ENCODE measurements at places on chromosomes 7 and 10.
A peak's percentile ranks its signal among the peaks of the same experiment; 100 is the strongest.

DNA sequence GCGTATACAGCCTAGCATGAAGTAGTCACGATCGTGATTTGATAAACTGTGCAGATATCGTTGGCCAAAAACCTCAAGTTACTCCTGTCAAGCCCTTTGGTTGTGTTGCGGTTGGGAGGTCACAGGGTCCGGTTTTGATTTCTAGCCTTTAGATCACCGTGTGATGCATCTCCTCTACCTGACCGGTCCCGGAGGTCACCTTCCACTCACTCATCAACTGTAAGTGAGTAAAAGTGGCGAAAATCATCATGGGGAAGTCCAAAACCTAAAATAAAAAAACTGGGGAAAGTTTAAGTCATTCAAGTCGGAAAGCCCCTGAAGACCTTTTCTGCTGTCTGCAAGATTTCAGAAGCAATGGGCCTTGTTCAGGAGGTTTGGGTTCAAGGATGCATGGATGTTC is 62.8 kb downstream of the ADARB2 start:
- DNase-seq: no peak

- DNase-seq: no peak
Observed at GRCh38 chr10:67923551-67923950, 39.1 kb downstream of the SIRT1 start.

- no peak for DNase-seq
Observed at GRCh38 chr10:69069090-69070042, 18.5 kb upstream of the SRGN start.

- DNase-seq: peak; percentile 61
Observed at GRCh38 chr7:99422186-99422585, 13.4 kb downstream of the BUD31 start.

GRCh38 chr10:110007701-110008517 is at the start of gene ADD3:
Gene ADD3 (plus strand): TSS chr10:110007984. CDS start chr10:110100654, 92,670 bp downstream.
- DNase-seq: peak; percentile 95

DNA sequence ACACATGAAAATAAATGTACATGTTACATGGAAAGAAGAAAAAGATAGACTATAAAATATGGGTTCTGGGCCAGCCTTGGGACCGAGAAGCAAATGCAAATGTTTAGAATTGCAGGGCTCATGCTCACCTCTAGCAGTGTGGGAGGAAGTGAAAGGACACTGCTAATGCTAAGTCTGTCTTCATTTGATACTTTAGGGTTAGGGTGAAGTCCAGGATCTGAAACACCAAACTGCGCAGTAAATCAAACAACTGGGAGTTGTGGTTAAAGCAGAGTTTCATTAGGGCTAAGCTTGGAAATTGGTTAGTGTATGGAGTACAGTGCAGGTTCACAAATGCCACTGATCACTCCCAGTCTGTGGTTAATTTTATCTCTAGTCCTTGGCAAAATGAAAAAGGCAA is 73.2 kb upstream of the PDK4 start:
- DNase-seq: no peak

- DNase-seq: no peak
Observed at GRCh38 chr10:71663311-71663710, 56.3 kb downstream of the C10orf105 start.

GRCh38 chr10:72472306-72472705 is 117.6 kb upstream of the DNAJB12 start:
- DNase-seq: no peak

- no peak for DNase-seq
Observed at GRCh38 chr7:97430006-97430405, 301.9 kb upstream of the TAC1 start.

GRCh38 chr10:131173484-131174210 is 137.9 kb downstream of the TCERG1L start:
- DNase-seq: no peak

GRCh38 chr10:103149991-103150622 is 43.0 kb downstream of the NT5C2 start:
- no peak for DNase-seq

- DNase-seq: no peak
Observed at GRCh38 chr7:20326342-20326741, 4.4 kb upstream of the ITGB8 start.

DNA sequence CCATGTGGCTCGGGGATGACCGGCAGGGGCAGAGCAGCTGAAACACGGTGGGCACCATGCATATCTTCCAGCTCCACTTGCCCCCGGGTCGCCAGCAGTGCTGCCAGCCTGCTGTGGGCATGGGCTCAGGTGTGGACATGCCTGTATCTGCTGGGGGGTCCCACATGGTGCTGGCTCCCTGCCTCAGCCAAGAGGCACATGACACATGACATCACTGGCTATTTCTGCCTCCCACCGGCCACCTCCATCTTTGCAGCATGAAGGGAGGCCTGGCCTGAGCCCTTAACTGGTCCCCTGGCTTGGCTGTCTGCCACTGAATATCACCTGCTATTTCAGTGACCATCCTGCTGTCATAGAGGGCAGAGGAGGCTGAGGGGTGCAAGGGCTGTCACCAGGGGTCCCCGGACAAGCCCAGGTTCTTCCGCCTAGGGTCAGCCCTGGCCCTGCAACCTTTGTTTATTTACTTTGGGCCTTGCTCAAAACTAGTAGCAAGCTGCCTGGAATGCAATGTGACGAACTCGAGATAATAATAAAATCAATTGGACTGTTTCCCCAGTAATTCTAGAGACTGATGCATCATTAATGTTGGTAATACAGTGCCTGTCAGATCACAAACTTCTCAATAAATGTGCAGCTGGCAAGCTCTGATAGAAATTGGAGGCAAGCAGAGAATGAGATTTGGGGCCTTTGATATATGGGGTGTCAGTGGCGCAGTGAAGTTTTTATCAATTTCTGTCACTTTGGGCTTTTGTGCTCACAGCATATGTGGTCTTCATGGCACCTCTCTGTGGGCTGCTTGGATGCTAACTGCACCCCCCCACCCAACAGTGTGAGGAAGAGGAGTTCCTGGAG is 28.5 kb downstream of the ZMIZ1 start:
- no peak for DNase-seq

GRCh38 chr7:32039000-32039756 is 31.0 kb downstream of the PDE1C start:
- no peak for DNase-seq

GRCh38 chr7:36475381-36475780 is 85.7 kb downstream of the ANLN start:
- DNase-seq: no peak

GRCh38 chr7:79713276-79713675 is 259.8 kb upstream of the MAGI2 start:
- no peak for DNase-seq

DNA sequence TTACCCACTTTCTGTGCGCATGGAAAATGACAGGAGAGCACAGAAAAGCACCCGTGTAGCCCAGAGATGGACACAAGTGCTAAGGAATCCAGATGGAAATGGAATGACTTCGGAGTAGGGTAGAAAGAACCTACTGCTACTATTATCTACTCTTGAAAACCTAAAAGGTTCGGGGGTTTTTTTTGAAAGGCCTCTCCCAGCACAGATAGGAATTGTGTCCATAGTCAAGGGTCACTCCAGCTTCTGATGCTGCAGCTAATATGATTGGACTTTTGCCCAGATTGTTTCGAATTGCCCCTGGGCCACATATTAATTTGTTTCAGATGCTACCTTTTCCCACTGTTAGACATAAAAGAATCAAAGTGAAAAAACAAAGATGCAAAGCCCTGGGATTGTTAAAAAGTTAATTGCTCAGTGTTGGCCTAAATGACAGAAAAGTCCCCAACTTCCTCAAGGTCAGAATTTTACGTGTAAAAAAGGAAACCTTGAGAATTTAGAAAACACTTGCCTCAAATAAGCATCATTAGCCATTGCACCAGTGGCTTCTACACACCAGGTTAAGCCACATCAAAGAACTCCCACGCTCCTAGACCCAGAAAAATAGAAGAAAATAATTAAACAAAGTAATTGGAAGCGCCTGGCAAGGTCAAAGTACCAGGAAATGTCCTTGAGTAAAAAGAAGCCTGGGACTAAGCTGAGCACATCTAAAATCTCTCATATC is 40.8 kb upstream of the INSIG1 start:
- no peak for DNase-seq

- DNase-seq: no peak
Observed at GRCh38 chr10:73449113-73449512, 15.8 kb upstream of the MSS51 start.

DNA sequence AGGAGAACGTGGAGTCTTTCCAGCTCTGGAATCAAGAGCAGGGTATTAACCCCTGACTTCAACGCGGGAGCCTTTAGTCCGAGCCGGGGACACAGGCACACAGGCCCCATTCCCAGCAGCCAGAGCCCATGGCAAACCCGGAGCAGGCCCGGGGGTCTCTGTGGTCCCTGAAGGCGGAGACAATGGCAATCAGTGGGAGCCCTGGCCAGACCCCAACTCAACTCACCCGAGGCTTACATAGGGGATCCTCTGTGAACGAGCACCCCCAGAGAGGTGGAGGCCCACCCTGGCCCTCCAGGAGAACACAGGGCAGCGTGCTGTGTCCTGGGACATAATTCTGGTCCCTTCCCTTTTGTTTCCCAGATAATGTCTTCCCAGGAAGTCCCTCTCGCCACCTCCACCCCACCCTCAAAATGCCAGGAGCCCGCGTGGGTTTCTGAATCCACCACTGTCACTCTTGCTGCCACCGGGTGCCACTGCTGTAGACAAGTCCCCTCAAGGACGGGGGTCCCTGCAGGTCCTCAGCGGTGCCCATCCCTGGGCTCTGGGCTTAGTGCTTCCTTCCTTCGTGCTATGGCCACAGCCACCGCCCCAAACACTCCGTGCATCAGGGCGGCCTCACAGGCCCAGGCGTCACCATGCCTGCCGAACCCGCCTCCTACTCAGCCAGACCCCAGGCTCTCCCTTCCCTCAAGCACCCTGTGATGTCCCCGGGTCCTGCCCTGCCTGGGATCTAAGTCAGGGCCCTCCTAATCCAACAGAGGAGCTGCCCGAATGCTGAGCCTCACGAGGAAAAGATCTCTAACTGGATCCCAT is 28.6 kb upstream of the PPP2R2D start:
- no peak for DNase-seq

- peak; percentile 36 for DNase-seq
Observed at GRCh38 chr7:91852263-91852741, 28.2 kb downstream of the MTERF1 start.

DNA sequence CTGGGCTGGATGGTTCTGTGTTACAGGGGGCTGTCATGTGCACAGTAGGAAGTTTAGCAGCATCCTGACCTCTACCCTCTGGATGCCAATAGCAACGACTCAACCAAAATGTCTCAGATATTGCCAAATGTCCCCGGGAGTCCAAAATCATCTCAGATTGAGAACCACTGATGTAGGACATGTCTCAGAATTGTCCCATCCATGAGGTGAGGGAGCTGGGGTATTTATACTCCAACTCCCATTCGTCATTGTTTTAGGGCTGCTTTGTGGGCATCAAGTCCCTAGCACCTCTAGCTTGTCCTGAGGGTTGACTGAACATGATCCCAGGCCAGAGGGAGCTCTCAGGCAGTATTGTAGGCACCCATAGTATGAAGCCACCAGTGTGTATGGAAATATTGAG is 25.2 kb upstream of the COMTD1 start:
- no peak for DNase-seq

- DNase-seq: no peak
Observed at GRCh38 chr7:98287486-98287959, 6.0 kb downstream of the BRI3 start.

DNA sequence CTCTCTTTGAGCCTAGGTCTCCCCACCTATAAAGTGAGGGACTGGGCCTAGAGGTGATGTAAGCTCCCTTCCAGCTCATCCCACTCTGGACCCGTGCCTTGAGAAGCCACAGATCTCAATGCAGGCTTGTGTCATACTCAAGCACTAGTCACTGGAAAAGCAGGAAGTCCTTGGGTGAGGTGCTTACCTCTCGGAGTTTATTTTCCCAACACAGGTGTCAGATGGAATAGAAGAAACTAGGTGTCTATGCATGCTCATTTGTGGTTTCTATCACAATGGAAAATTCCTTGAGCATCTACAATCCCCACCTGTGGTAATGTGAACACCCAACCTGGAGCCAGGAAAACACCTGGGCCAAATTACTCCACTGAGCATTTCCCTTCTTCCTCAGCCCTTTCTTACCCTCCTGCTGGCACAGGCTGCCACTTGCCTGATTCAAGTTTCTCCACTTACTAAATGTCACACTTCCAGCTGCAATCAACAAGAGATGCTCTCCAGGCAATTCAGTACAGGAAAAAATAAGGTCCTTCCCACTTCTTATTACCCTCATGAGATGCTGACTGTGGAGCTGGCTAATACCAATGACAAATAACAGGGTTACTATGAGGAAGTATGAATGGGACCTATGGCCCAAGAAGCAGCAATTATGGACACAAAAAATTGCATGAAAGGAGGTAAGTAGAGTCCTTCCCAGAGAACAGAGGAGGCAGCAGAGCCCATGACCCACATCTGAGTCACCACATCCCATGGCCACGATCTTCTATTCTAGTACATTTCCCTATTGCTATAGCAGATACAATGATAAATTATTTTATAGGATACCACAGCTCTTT is 13.1 kb downstream of the LSM5 start:
- DNase-seq: no peak

GRCh38 chr7:293681-294439 is 3.9 kb downstream of the FOXL3 start:
- DNase-seq: no peak

DNA sequence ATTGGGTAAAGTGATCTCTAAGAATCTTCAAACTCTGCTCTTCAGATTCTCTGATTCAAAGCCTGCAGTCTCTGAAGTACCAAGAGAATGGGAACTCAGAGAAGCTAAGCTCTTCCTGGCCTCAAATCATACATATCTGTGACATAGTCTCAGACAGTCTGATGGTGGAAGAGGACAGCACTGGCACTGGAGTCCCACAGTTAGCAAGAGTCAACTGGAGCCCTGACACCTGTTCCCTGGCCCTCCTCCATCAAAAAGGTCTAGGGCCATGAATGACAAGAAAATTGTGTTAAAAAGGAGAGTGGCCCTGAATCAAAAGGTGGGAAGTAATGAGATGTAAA is 37.7 kb downstream of the PRSS2 start:
- no peak for DNase-seq

DNA sequence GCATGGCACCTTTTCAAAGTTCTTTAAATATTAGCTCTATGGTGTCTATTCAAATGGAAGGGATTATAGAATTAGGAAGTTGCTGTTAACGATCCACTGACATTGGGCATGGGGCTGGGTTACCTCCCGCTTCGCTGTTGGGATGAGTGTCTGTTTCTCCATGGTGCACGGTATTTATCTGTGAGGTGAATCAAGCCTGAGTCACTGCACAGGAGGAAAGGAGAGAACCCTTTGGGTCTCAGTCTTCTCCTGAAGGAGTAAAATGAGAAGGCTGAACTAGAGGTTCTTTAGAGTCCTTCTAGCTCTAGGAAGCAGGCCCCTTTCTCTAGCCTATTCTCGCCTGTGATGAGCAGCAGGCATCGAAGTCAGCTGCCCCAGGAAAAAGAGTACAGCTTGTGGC is 7.3 kb downstream of the JCAD start:
- DNase-seq: no peak

DNA sequence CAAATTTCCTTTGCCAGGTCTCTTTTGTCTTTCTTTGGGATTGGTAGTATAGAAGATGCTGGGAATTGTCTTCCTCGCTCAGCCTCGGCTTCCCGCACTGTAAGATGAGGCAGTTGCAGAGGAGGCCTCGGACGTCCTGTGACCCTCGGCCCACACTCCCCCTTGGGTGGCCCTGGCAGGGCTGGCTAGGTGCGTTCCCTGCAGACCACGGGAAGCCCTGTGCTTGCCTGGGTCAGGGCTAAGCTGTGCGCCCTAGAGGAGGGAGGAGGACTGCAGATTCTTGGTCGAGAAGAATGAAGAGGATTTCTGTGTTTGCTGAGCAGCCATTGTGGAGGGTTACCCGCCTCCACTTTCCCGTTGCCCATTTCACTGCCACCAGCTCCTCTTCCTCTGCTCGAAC is 42.8 kb downstream of the WIPI2 start:
- DNase-seq: no peak

- no peak for DNase-seq
Observed at GRCh38 chr10:4102802-4103344, 317.9 kb upstream of the KLF6 start.
